ENCODE measurements at places on chromosomes 12 and 14.

- DNase-seq: no peak
These were observed 17.3 kb downstream of the EMG1 start for GRCh38 chr12:6987956-6988553.

GRCh38 chr14:98259881-98260280, 1012.1 kb downstream of the BCL11B start:
- no peak for DNase-seq

- no peak for DNase-seq
These were observed 59.0 kb downstream of the FAR2 start for GRCh38 chr12:29208060-29208459.

DNA sequence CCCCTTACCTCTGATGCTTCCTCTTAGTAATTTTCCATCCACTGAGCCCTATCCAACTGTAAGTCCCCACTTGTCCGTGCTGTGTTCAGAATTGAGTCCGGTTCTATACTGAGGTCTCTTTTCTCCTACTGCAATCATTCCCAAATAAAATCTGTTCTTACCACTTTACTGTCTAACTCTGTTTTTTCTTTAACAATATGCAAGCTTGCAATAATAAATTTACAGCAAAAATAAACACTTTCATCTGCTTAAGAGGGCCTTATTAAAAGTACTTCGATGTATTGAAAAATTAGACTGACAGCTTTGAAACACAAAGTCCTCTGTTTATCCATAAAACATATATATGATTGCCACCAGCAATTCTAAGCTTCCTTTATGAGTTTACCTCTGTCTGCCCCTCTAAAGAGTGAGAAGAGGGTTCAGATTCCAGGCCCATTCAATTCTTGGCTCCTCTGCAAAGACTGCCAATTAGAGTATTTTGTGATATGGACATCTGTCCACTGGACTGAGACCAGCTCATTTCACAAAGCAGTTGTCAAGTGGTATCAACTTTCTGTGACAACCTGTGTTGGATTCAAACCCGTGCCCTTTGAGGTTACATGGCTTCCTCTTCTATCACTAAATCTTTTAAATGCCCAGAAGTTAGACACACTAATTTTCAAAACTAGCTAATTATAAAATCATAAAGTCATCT, 39.9 kb upstream of the G2E3 start:
- no peak for DNase-seq

GRCh38 chr12:65125247-65125646, 4.1 kb upstream of the WIF1 start:
- DNase-seq: no peak

- no peak for DNase-seq
These were observed 127.7 kb downstream of the TMEM30B start for GRCh38 chr14:61153431-61153830.

- DNase-seq: no peak
These were observed 11.2 kb downstream of the MAP4K5 start for GRCh38 chr14:50520947-50521815.

GRCh38 chr12:132787877-132788276, 26.2 kb upstream of the ANKLE2 start:
- DNase-seq: no peak

DNA sequence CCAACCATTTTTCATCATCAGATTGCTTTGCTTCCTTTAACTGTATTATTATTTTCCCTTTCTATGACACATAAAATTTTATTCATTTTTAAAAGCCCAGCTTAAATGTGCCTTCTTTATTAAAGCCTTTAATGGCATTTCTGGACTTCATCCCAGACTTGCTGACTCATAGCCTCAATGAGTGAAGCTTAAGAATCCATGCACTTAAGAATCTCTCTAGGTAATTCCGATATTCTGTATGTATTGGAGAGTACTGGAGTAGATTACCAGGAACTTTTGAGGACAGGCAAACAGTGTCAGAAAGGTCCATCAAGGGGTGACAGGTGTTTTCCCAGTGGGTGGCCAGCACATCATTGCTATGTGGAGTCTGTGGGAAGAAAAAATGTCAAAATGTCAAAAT, 107.9 kb downstream of the PTPRQ start:
- no peak for DNase-seq

DNA sequence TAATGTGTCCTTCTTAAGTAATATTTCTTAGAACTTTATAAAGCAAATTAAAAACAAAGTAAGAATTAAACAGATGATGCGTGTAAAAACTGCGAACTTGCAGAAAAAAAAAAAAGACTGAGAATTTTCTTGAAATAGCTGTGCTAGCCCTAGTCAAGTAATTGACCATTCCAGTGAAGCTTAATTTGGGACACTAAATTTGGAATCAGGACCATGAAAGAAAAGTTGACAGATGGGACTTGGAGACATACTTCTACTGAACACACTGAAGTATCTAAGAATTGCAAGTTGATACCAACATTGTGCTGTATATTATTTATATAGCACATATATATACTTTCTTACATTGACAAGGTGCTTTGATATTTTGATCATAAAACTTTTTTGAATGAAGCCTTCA, 386.6 kb downstream of the KCNH5 start:
- no peak for DNase-seq

Measured in naive thymus-derived CD4-positive, alpha-beta T cell (primary cell).